Activated naive CD8-positive, alpha-beta T cell treated with anti-CD3 and anti-CD28 coated beads, Interleukin-2, amount 10 ng/mL, durations not matched to agents 7 days and 5 days (primary cell): ENCODE measurements at places on chromosomes 2 and 18. TPM values are rescaled to one million over a fixed set of nuclear protein-coding genes. Genes with fewer than 3 reads are reported as not detected.

IL1RL1 gene
- total RNA-seq, result not detected

MC5R gene
- 0.17 TPM for total RNA-seq

GPATCH11 gene
- 10.3 TPM for total RNA-seq

- DNase-seq, result no peak
- no peak overlapping the region for H3K4me3 ChIP-seq
- no peak overlapping the region for H3K27ac ChIP-seq
- peaks cover 15% of the 10 kb centered on the region for H3K36me3 ChIP-seq
These were observed 56.0 kb downstream of the HDAC4 start for GRCh38 chr2:239344857-239345216.

DNA sequence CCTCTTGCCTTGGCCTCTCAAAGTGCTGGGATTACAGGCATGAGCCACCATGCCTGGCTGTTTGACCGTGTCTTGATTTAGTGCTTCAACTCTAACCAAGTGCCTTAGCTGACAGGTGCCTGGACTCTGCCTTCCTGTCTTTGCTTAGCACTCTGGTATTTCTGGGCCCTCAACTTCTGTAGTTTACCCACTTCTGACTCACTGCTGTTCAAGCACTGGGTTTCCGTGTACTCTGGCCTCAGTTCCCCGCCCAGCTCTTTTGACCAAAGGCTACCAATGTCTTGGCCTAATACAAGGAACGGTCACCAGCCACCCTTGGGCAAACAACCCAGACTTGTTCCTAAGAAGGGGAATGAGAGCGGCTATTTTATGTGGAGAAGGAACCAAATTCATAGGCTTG lies 35.7 kb upstream of the CABLES1 start:
- DNase-seq, result no peak
- H3K27me3 ChIP-seq, result peaks cover 11% of the 10 kb centered on the region
- H3K4me3 ChIP-seq, result no peak overlapping the region
- peaks cover 2% of the 10 kb centered on the region for H3K4me1 ChIP-seq

DNA sequence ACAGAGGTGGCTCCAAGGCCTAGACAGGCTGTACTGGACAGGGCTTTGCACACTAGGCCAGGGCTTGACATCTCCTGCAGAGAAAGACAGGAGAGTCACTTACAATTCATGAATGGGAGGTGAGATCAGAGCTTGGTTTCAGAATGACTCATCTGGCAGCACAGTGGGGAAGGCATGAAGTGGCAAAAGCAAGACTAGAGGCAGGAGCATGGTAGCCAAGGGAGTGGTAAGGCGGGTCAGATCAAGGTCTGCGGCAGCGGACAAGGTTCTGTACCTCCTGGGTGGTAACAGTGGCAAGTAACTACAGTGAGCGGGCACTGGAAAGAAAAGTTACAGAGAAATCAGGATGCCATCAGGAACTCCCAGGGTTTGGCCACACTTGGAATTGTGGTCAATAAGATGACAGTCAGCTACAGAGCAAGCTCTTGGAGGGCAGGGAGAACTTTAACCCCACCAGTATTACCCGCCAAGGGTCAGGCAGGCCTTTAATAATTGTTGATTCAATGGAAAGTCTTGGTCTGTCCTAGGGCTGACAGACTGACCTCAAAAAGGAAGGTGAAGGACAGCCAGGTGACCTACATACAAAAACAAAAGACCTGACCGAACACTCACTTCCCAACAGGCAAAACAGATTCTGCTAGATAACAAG lies 5.7 kb downstream of the MCFD2 start:
- peaks cover 42% of the 10 kb centered on the region for H3K36me3 ChIP-seq
- H3K4me1 ChIP-seq, result peaks cover 30% of the 10 kb centered on the region
- no peak for DNase-seq
- peak overlapping the region; percentile 2 for H3K27ac ChIP-seq
- H3K27me3 ChIP-seq, result no peaks in the 10 kb centered on the region
- H3K4me3 ChIP-seq, result no peak overlapping the region

DNA sequence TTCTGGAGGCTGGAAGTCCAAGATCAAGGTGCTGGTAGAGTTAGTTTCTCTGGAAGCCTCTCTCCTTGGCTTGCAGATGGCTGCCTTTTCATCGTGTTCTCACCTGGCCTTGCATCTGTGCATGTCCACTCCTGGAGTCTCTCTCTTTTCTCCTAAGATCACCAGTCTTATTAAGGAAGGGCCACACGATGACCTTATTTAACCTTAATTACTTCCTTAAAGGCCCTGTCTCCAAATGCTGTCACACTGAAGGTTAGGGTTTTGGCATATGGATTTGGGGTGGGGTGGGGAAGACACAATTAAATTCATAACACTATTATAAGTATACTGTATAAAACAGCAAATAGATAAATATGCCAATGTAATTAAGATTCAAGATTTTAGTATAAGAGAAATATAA lies 402.4 kb upstream of the HS6ST1 start:
- H3K27ac ChIP-seq, result no peak overlapping the region
- no peak for DNase-seq
- peaks cover 15% of the 10 kb centered on the region for H3K27me3 ChIP-seq
- no peak overlapping the region for H3K4me3 ChIP-seq
- no peaks in the 10 kb centered on the region for H3K4me1 ChIP-seq
- H3K36me3 ChIP-seq, result no peaks in the 10 kb centered on the region

DNA sequence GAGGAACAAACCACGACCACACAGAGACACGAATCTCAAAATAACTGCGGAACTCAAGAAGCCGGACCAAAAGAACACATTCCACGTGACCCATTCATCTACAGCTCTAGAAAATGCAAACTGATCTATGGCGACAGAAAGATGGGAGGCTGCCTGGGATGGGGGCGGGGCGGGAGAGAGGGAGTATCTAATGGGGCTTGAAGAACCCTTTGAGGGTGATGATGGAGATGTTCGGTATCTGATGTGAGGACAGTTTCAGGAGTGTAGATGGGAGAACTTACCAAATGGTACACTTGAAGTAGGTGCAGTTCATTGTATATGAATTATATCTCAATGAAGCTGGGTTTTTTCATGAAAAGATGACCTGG lies 34.6 kb upstream of the KLF11 start:
- no peaks in the 10 kb centered on the region for H3K4me1 ChIP-seq
- H3K27me3 ChIP-seq, result peaks cover 19% of the 10 kb centered on the region
- H3K27ac ChIP-seq, result no peak overlapping the region
- DNase-seq, result no peak
- H3K36me3 ChIP-seq, result no peaks in the 10 kb centered on the region
- H3K4me3 ChIP-seq, result no peak overlapping the region

DNA sequence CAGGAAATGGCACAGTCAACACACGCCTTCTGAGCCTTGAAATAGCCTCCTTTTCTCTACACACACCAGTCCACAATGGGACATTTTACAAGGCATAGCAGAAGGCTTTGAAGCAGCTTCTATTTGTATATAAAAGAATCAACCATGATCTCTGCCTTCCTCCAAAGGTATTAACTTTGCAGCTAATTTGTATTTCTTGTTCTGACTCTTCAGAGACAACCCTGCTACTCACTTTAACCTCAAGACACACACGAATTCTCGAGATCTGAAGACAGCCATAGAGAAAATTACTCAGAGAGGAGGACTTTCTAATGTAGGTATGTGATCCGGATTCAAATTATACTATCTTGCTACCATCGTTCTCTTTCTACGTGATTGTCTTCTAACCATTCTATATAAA lies 104.6 kb downstream of the VIT start:
- no peak for DNase-seq
- H3K4me1 ChIP-seq, result peaks cover 5% of the 10 kb centered on the region
- H3K36me3 ChIP-seq, result no peaks in the 10 kb centered on the region

GRCh38 chr2:186891185-186891621 lies 42.2 kb upstream of the ZSWIM2 start:
- no peaks in the 10 kb centered on the region for H3K36me3 ChIP-seq
- H3K4me3 ChIP-seq, result no peak overlapping the region
- no peaks in the 10 kb centered on the region for H3K27me3 ChIP-seq
- H3K4me1 ChIP-seq, result no peaks in the 10 kb centered on the region
